ENCODE measurements at places on chromosomes 12 and 14.

- no peak for DNase-seq
These were observed 127.7 kb upstream of the SRRM4 start for GRCh38 chr12:118853634-118854033.

GRCh38 chr12:48985475-48985897, 7.4 kb downstream of the WNT1 start:
- DNase-seq = no peak

DNA sequence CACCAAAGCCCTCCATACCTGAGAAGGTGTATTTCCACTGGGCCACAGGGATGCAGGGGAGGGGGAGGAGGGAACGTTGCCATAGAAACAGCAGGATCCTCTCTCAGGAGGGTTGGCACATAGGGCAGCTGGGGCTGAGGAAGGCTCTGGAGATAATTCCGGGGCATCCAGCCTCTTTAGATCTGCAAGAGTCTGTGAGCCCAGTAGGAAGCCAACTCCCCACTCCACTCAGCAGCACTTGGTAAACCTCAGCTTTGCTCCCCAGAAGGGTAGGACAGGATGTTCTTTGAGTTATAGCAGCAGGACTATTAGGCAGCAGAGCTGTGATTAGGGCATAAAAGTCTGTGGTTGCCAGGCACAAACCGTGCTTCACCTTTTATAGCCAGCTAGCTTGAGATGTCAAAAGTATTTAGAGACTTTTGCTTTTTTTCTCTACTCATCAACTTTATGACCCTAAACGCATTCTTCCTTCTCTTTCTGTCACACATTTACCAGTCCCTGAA, 7.8 kb upstream of the PLEKHG3 start:
- DNase-seq = no peak

- no peak for DNase-seq
These were observed 162.8 kb downstream of the SNAPC1 start for GRCh38 chr14:61925043-61925442.

GRCh38 chr14:92515546-92516343, 2.2 kb downstream of the RIN3 start:
- no peak for DNase-seq

- DNase-seq = no peak
These were observed 85.6 kb downstream of the FOXN3 start for GRCh38 chr14:89331398-89331797.

- DNase-seq = no peak
These were observed 120.7 kb upstream of the SCAF11 start for GRCh38 chr12:46110928-46111699.

DNA sequence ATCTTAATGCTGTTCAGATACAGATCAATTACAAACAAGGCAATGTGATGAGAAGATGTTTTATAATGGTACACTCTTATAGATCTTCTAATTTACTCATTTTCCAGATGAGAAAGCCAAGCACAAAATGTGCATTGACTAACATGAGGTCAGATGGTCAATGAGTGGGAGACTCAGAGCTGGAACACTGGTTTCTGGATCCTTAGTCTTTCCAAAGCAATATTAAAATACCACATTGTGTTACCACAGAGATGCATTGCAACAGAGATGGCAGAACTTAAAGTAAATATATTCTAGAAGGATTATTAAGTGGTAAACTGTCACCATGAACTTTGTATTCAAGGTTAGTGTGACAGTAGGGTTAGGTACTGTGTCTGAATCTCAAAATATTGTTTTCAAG, 113.6 kb downstream of the SLC15A5 start:
- no peak for DNase-seq

- no peak for DNase-seq
These were observed 11.3 kb upstream of the DACT1 start for GRCh38 chr14:58626431-58626831.

DNA sequence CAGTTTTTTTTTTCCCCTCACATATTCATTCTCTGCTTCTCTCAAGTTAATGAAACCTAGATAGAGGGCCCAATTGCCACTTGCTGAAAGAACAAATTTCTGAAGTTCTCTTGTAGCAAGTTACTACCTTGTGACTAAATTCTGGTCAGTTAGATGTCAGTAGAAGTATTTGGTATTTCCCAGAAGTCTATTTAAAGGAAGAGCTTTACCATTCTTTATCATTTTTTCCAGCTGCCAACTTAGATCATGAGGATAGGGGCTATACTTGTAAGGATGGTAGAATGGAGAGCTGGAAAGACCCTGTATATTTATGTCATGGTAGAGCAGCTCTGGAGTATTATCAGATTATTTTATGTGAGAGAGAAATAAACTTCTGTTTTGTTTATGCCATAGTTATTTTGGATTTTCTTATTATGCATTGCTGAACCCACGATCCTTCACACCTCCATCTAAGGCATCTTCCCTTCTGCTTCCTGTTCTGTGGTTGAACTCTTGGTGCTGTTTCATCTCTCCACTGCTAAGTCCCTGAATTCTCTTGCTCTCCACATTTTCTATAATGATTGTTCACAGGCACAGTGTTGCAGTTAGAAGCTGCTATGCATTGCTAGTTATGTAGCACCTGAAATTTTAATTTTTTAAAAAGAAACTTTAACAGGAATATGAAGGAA, 25.9 kb downstream of the FUT8 start:
- no peak for DNase-seq

GRCh38 chr12:806200-806791, 53.9 kb downstream of the WNK1 start:
- DNase-seq = no peak

- DNase-seq = no peak
These were observed 10.5 kb downstream of the CACNA2D4 start for GRCh38 chr12:1907652-1908611.

DNA sequence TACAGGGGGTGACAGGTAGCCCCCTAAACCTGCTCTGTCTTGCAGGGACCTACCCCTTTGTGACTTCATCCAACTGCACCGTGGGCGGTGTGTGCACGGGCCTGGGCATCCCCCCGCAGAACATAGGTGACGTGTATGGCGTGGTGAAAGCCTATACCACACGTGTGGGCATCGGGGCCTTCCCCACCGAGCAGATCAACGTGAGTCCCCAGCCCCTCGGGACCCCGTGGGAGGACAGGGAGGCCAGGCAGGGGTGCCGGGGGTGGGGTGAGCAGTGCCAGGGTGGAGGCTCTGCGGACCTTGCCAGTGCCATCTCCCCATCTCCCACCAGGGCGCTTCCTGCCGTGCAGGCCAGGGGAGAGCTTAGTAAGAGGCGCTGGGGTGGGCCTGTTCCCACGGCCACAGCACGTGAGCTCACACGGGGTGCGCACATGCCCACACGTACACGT, 11.1 kb upstream of the SIVA1 start:
- no peak for DNase-seq

DNA sequence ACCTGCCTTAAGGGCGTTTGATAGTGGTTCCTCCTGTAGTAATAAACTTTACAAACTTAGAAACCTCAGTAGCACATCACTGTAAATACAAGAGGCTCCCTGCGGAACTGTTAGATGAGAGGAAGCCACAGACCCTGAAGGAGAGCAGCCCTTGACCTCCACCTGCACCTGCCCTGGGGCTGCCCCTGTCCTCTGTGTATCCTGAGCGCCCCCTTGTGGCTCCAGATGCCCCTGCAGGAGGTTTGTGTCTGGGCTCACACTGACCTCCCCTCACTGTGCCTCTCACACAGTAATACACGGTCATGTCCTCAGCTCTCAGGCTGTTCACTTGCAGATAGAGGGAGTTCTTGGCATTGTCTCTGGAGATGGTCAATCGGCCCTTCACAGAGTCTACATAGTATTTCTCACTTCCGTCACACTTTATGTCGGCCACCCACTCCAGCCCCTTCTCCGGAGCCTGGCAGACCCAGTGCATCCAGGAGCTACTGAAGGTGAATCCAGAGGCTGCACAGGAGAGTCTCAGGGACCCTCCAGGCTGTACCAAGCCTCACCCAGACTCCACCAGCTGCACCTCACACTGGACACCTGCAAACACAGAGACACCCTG, 1059.8 kb downstream of the TMEM121 start:
- DNase-seq = no peak

GRCh38 chr12:71504476-71504875, 64.9 kb downstream of the LGR5 start:
- no peak for DNase-seq

- peak; percentile 54 for DNase-seq
These were observed 9.1 kb upstream of the NEMF start for GRCh38 chr14:49861699-49862088.

DNA sequence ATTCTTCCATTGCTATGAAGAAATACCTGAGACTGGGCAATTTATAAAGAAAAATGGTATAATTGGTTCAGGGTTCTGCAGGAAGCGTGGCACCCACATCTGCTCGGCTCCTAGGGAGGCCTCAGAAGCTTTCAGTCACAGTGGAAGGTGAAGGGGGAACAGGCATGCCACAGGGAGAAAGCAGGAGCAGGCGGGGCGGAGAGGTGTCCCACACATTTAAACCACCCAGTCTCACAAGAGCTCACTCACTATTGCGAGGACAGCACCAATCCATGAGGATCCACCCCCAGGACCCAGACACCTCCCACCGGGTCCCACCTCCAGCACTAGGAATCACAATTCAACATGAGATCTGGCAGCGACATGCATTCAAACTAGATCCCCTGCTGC, 56.0 kb upstream of the C14orf180 start:
- no peak for DNase-seq

DNA sequence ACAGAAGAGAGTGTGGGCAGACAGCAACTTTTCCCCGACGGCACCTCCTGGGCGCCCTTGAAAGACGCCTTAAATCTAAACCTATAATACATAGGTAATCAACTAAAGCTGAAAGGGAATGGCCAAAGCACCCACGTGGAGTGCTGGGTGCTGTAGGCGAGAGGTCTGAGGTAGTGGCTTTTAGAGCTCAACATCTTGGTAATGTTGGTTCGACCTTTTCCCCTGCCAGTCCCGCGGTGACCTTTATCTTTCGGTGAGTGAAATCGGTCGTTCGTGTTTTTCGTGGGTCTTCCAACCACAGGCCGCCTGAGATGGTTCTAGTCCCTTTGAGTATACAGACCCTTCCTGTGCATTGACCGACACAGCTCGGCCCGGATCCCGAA, 9.1 kb downstream of the OR6S1 start:
- DNase-seq = no peak

DNA sequence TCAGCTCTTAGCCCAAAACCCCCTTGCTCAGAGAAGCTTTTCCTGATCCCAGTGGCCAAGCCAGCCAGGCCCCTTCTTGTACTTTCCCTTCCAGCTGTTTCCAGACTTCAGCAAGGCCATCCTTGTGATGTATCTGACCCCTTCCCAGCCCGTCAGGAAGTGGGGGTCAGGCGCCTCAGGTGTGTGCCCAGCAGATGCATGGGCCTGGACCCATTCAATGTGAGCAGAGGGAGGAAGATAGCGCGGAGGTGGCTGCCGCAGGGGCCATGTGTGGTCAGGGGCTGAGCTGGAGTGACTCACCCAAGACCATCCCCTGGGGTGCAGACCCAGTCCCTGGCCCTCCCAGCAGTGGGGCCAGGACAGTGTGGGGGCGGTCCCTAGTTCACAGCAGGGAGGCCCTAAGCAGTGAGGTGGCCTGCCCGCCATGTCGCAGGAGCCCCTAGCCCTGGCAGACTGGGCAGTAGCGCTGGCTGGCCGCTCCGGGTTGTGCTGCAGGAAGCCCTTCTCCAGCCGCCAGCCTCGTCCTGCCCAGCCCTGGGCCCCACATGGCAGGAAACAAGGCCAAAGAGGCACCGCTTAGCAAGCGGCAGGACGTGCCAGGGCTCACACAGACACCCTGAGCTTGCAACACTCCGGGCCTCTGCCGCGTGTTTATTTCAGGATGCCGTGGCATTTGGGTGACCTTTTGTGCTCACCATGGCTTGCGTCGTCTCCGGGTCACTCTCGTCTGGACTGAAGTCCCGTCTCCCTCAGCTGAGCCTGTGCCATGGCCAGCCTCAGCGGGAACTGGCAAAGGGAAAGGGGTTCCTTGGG, 12.0 kb downstream of the ADSS1 start:
- no peak for DNase-seq

DNA sequence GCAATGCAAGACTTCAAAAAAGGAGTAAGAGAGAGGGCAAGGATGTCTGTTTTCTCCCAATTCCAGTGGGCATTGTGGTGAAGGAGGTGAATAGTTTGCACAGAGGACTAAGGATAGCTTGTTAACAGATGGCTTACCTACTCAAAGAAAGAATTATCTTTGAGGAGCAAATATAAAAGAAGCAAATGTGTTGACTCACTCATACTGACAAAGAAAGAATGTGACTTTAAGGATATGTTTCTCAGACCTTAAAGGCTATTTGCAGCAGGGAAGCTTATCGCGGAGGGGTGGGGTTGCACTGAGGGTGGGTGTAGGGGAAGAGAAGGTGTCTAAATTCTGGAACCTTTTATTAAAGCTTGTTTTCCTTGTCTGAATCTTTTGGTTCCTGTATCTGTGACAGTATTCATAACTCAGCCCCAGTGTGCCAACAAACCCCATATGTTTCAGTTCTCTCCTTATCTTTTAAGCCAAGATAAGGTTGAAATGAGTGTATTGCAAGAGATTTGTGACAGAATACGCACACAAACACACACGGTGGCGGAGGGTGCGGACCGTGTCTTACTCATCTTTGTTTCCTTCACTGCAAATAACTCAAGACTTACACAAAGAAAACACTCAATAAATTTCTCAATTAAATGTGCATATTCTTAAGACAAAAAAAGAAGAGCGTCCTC, 146.4 kb upstream of the ARID2 start:
- no peak for DNase-seq

DNA sequence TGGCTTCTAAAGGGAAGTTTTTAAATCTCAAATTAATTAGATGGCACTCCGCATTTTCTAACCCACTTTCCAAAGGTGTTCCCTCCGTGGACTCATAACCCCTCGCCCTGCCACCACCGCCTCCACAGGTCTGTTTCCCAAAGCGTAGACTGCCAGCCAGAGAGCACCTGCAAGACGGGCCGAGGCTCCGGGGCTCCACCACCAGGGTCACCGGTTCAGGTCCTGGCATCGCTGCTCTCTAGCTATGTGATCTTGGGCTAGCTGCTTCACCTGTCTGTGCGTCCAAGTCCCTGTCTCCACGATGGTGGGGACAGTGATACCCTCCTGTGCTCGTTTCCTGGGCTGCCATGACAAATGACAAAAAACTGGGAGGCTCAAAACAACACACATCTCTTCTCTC, 11.5 kb downstream of the RIMBP2 start:
- no peak for DNase-seq

GRCh38 chr12:18415227-18415626, 153.9 kb downstream of the PIK3C2G start:
- no peak for DNase-seq

GRCh38 chr12:14601692-14602478, 34.2 kb upstream of the PLBD1 start:
- DNase-seq = no peak

- DNase-seq = no peak
These were observed 183.9 kb downstream of the APAF1 start for GRCh38 chr12:98828802-98829600.

GRCh38 chr12:47114481-47114892, 34.7 kb upstream of the AMIGO2 start:
- DNase-seq = no peak

All from GF-D8 (cell line).